Fibroblast of mammary gland (primary cell): ENCODE measurements at places on chromosomes 12 and 14.

GRCh38 chr12:29053567-29053966 is 95.5 kb upstream of the FAR2 start:
- DNase-seq = no peak

DNA sequence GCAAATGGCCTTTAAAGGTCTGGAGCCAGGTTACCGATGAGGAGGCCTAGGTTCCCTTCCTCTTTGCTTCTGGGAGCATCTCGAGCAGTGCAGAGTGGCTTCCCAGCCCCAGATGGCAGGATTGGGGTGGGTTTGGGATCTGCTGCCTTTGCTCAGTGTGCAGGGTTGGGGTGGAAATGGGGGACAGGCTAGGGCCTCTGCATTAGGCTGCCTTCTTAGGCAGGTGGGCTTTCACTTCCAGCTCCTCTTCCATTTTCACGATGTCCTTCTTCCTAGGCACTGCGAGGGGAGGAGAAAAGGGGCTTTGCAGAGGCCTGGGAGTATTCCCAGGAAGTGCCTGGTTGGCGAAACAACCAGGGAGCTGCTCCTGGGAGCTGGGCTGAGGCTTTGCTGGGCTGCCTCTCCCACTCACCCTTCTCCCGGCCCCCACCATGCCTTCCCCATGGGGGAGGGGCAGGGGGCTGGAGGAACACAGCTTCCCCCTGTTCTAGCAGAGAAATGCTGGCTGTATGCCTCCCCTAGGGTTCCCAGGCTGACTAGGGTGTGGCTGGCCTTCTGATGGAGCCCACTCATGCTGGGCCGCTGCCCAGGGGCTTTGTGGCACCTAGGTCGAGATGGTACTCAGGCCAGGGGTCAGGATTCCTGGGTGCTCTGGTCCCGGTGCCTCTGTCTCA is 2.4 kb downstream of the NR4A1 start:
- no peak for DNase-seq

GRCh38 chr14:34059037-34059924 is 108.4 kb upstream of the EGLN3 start:
- no peak for DNase-seq

DNA sequence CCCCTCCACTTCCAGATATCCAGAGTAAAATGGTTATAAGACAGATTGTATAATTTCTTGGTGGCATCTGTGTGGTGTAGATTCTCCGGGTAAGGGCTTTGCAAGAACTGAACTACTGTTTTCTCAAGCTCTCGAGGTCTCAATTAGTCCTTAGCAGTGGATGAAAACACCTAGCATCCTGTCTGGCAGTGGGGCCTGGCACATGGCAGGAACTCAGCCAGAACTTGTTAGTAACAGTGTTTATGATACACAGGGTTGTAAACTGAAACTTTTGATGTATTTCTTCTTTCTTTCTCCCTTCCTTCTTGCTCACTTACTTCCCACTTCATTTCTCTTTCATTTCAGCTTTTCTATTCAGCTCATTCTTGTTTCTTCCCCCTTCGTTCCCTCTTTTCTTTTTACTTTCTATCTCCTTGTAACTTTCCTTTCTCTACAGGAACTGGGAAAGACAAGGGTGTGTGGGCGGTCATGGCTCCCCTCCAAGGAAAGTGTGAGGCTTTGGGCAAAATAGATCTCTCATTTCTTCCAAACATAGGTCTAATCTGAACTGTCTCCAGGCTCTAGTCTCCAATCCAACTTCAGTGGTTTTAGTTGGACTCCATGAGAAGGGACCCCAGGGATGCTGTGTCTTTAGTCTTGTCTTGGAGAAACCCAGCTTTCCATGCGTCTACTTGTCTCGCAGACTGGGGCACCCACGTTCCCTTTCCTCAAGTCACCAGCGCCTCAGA is 159.7 kb downstream of the PAH start:
- peak; percentile 43 for DNase-seq

DNA sequence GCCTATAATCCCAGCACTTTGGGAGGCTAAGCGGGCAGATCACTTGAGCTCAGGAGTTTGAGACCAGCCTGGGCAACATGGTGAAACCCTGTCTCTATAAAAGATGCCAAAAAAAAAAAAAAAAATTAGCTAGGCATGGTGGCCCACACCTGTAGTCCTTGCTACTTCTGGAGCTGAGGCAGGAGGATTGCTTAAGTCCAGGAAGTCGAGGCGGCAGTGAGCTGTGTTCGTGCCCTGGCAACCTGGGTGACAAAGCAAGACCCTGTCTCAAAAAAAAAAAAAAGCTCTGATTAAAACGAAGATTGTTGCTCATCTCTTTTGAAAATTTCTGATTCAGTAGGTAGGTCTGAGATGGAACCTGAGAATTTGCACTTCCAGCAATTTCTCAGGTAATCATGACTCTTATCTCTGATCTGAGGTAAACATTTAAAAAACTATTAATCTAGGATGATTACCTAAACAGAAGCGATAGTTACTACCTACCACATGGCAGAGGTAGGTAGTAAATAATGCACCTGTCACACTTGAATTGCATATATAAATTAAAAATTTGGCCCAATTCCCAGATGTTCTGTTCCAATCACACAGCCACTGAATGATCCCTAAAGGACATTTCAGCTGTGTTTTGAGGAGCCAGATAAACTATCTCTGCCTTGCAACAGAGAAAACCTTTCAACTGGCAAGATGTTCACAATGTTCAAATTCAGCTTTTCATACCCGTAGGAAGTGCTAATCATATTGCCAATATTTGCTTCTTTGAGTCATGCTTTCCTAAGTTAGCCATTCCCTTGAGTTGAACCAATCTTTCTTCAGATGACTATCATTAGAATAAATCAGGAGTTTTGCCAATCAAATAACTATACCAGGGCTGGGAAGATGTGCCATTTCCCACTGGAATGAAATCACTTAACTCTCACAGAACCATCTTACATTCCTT is 4.2 kb upstream of the TEP1 start:
- DNase-seq = no peak

- peak; percentile 68 for DNase-seq
Measured at GRCh38 chr14:23079716-23080115, 15.2 kb downstream of the ACIN1 start.

GRCh38 chr12:13973996-13974395 is 7.4 kb downstream of the GRIN2B start:
- no peak for DNase-seq

DNA sequence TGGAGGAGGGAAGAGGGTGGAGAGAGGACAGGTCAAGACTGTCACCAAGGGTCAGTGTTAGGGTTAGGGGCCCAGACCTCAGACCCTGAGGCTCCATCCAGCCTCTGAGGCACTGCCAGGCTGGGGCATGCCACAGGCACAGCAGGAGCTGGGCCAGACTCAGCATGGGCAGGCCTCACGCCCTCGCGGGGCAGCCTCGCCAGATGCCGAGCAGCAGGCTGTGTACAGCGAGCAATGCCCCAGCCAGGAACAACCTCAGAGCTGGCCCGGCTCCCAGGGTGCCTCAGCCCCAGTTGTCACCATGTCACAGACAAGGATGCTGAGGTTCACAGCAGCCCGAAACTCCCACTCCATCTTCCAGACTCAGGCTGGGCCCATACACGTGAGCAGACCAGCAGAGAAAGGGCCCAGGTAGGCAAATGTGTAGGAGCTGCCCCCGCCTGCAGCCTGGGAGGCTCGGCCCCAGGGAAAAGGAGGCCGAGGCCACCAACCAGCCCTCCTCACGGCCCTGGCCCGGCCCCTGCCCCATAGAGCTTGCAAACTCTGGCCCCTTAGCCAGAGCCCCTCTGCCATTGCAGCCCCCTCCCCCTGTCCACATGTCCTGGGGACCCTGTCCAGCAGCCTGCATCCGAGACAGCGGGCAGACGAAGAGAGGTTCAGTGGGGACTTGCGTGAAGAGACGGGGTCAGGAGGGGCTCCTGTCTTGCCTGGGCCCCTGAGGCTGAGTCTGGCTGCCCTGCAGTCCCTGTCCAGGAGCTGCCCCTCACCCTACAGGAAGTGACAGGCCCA is 7.5 kb downstream of the C14orf180 start:
- no peak for DNase-seq

DNA sequence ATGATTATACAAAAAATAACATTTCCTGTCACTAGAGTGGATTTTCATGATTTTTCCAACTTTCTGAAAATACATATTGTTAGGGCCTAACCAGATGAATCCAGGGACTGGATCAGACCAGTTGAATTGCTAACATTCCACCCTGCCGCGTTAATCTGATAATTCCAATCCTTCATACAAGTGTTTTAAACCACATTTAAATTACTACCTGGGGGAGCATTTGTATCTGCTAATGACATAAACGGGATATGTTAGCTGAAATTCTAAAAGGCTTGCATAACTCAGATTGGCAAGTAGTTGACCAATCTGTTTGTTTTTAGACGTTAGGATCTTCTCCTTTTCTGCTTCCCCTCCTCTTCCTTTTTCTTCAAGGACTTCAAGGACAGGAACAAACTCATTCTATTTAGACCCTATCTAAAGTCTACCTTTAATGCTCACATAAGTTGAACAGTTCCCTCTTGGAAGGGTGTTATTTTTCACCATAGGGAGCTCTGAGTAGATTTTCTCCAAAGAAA is 239.0 kb downstream of the ADAMTS20 start:
- DNase-seq = no peak

GRCh38 chr12:47835006-47835830 is 15.5 kb upstream of the HDAC7 start:
- DNase-seq = no peak

DNA sequence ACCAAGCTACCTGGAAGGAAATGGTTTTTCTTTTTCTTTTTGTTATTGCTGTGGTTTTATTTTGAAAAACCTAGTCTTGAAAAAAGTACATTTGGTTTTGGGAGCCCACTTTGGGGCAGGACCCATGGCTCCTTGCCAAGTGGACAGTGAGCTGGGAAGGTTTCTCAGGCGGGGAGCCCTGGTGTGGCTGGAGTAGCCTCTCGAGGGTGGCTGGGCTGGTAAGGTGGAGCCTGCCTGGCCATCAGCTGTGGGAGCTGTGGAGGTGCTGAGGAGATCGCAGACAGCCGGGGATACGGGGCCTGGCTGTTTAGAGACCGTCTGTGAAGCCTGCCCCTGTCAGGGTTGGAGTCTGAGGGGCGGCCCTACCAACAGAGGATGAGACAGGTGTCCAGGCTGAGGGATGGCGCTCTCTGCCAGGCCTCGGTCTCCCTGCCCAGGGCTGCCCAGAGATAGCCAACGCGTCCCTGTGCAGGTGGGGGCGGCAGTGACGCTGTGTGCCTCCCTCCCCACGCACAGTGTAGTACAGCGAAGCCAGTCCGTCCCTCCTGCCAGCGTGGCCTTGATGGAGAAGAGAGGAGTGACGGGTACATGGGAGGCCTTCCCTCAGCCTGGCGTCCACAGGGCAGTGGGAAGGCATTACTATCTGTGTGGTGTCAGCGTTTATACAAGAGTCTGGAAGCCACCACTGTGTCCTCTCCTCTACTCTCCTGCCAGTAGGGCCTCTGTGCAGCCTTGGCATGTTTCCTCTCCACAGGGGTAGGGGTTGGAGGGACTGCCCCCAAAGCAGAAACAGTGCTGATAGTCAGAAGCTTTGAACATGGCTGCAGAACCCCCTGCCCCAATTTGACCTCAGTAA is 5.9 kb downstream of the RIN3 start:
- no peak for DNase-seq

- DNase-seq = no peak
Measured at GRCh38 chr12:111414711-111415252, 9.1 kb downstream of the SH2B3 start.

DNA sequence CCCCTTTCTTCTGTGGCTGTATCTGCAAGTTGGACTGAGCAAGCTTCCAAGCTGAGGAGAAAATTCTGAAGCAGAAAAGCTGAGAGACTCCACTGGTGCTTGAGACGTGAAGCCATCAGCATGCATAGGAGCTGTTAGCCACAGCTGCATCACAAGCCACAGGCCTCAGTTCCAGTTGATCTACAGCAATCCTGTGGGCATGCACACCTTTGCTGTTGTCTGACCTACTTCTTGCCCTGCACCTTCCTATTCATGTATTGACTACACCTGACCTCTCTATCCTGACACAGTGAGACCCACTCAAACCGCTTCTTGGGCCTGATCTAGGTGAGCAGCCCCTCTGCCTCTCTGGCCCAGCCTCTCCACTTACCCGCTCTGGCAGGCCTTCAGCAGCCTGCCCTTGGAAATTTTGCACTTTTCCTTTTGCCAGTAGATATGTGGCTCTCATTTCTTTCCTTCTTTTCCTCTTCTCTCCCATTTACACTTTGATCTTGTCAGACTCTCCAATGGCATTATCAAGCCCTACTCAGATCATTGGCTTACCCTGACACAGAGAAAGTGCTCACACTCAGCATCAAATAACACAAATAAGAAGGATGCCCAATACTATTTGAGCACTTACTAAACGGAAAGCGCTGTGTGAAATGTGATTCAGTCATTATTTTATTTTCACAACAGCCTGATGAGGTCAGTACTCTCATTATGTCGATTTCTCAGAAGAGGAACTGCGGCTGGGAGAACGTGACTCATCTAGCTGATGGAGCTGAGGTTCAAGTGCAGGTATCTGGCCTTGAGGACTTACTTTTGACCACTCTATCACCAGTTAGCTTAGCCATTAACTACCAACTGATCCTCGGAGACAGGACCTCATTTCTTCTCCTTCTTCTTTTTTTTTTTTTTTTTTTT is 21.9 kb upstream of the PTGR2 start:
- peak; percentile 90 for DNase-seq

GRCh38 chr12:116975779-116976393 is 65.1 kb downstream of the FBXW8 start:
- DNase-seq = no peak

- DNase-seq = no peak
Measured at GRCh38 chr14:51897791-51898355, 37.5 kb downstream of the GNG2 start.

- no peak for DNase-seq
Measured at GRCh38 chr14:64186231-64187129, 107.7 kb downstream of the ESR2 start.

- DNase-seq = peak; percentile 67
Measured at GRCh38 chr14:94423453-94424056, 29.0 kb downstream of the SERPINA11 start.

GRCh38 chr12:16358878-16359277 is 11.4 kb downstream of the MGST1 start:
- DNase-seq = no peak

DNA sequence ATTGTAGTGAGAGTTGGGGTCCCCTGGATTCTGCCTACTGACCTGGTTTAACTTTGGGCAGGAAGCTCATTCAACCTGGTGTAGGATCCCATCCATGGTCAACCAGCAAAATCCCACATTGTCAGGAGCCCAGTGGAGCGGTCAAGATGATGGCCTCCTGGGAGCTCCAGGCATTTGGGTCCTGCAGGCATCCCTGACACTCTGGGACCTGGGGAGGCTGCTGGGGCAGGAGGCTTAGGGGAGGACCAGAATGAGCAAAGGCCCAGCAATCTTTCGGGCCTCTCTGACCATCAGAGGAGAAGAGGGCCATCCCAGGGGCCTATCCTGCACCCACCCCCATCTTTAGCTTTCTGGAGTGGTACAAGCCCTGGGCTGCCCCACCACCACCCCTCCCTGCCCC is 104.0 kb downstream of the PRMT8 start:
- DNase-seq = no peak

DNA sequence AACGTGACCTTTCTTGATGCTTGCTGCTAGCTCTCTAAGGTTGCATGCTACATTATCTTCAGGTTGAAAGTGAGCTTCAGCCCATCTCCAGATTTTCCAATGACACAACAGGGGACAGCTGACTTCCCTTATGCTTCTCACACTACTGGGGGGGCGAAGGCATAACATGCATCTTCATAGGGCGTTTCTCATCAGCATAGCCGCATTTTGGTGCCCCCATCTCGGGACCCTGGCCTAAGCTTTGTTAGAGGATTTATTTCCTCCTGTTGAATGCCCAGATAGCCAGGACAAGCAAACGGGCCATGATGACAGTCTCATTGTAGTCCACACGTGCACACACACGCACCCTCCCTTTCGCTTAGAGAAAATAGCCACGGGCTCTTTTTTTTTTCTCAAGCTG is 30.7 kb downstream of the SSPN start:
- no peak for DNase-seq

- no peak for DNase-seq
Measured at GRCh38 chr14:95337041-95337595, 17.4 kb upstream of the CLMN start.
